Hematopoietic multipotent progenitor cell treated with erythropoietin and hydrocortisone succinate and interleukin-3 and kit ligand, for 15 days (in vitro differentiated cells): ENCODE measurements at places on chromosomes 5 and 9.

- no peak for DNase-seq
Observed at GRCh38 chr9:111711548-111711947, 50.1 kb downstream of the GNG10 start.

- DNase-seq: no peak
Observed at GRCh38 chr5:171639205-171639621, 146.4 kb upstream of the SMIM23 start.

DNA sequence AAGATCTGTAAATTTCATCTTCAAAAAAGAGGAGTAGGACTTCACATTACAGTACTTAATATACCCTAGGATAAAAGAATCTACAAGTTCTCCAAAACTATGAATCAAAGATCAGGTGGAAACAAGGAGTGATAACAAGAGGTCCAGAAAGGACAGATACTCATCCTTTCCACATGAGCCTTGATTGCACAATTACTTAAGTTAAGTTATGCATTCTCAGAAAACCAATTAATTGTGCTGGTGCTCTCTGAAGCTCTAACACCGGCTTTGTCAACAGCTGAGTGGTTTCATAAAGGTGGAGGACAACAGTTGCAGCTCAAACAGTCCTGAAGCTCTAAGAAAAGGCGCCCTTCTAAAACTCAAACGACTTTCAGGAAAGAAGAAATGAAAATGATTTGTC is 251.9 kb downstream of the BNC2 start:
- no peak for DNase-seq

DNA sequence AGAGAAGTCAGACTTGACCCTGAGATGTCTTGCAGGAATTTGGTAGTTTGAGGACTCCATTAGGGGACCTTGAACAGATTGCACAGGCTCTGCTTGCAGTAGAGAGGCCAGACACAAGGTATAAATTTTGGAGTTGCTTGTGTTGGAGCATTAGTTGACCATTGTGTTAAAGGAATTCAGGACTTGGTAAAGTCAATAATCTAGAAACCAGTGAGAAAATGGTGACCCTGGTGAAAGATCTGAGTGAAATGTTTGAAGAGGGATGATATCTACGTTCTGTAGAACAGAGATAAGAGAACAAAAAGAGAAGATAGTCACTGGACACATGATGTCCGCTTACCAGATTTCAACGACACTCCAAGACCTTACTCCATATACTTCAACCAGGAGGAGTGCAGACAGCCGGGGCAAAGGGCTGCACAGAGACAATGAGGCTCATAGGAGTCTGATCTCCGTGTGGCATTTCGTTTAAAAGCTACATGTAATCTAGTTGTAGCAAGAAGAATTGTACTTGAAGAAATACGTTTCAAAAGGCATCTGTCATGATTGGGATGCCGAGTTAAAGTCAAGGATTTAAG is 13.2 kb downstream of the DNAJC25 start:
- no peak for DNase-seq

DNA sequence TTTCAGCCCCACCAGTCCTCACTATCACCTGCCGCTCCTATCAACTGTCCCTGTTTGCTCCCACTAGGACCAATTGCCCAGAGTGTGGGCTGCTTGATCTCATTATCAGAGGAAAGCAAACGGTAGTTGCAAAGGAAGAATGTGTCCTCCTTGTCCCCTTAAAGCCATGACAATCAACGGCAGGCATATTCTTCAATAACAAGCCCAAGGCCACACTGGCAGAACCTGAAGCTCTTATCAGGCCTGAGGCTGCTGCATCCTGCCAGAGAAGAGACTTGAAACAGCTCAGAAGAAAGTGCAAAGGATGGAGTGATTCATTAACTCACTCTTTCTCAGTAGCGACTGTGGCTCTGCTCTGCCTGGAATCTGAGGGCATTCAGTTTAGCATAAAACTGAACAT is 39.2 kb upstream of the MAN2A1 start:
- no peak for DNase-seq

- peak; percentile 84 for DNase-seq
Observed at GRCh38 chr5:142012792-142013388, at the start of gene GNPDA1. GNPDA1 (minus strand) TSS chr5:142013027; CDS start chr5:142012035, 992 bp downstream.

- peak; percentile 74 for DNase-seq
Observed at GRCh38 chr9:137240318-137240840, 708 bp upstream of the TUBB4B start.

- DNase-seq: no peak
Observed at GRCh38 chr5:96649251-96649662, 12.9 kb upstream of the CAST start.

GRCh38 chr5:68170826-68171558 is 44.6 kb upstream of the PIK3R1 start:
- no peak for DNase-seq

DNA sequence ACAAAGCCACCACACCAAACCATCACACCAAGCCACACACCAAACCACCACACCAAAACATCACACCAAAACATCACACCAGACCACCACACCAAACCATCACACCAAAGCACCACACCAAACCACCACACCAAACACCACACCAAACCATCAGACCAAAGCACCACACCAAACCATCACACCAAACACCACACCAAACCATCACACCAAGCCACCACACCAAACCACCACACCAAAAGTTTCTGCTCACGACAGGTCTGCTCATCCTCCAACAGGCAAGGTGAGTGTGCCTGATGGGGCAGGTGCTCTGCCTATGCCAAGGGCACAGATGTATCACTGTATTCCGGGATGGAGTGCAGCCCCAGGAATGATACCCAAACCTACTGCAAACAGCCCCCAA is 87.9 kb upstream of the FSTL4 start:
- no peak for DNase-seq

DNA sequence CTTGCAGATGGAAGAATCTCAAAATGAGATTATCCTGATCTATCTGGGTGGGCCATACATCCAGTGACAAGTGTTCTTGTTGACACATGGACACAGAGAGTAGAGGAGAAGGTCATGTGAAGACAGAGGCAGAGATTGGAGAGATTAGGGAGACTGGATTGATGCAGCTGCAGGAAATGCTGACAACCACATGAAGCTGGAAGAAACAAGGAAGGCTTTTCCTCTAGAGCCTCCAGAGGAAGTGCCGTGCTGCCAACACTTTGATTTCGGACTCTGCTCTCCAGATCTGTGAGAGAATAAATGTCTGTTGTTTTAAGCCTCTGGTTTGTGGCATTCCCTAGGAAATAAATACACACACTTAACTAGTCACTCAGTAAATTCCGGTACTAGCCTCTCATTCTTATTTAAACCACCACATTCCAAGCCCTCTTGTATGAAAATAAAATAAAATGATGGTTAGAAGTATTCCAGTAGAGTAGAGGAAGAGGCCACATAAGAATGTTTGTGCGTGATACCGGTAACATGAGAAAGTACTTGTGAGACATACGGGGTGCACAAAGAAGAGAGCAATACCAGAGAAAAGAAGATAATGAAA is 110.9 kb upstream of the DMAC1 start:
- DNase-seq: no peak

GRCh38 chr9:119289740-119290433 is 79.3 kb downstream of the BRINP1 start:
- DNase-seq: peak; percentile 17

DNA sequence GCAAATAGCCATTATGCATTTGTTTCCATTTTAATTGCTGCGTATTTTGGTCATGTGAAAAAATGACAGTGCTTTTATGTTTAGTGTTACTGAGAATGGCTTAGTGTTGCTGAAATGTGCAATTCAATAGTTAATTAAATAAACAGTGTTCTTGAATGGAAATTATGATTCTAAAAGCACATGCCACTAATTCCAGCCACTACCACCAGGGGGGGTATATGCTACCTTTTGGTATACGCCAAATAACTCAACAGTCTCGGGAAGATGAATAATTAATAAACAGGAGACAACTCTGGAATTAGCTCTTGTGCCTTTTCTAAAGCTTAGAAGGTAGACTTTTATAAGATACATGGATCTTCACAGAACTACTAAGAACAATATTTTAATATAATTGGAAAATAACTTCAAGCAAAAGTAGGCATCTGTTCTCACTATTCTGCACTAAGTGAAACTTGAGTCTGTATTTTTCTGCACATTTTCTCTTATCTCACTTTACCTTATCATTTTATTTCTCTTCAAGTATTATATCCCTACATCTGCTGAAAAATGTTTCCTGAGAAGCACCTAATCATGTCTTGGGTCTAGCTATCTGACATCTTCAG is 83.5 kb upstream of the MINAR2 start:
- peak; percentile 28 for DNase-seq

DNA sequence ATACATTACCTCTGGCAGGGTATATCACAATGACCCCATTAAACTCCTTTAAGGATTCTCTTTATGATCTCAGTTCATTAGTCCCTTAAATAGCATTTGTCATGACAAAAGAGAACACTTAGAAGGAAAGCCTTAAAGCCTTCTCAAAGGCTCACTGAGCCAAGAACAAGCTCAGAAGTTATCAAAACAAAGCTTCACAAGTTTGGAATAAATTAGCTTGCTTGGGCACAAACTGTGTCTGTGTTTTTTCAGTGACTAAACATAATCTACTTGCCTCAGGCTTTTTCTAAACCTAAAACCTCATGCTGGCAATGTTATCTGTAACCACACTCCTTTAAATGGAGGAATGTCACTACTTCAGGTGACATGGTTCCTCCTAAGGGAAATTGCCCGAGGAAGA is 1114.9 kb upstream of the C9orf72 start:
- DNase-seq: no peak

DNA sequence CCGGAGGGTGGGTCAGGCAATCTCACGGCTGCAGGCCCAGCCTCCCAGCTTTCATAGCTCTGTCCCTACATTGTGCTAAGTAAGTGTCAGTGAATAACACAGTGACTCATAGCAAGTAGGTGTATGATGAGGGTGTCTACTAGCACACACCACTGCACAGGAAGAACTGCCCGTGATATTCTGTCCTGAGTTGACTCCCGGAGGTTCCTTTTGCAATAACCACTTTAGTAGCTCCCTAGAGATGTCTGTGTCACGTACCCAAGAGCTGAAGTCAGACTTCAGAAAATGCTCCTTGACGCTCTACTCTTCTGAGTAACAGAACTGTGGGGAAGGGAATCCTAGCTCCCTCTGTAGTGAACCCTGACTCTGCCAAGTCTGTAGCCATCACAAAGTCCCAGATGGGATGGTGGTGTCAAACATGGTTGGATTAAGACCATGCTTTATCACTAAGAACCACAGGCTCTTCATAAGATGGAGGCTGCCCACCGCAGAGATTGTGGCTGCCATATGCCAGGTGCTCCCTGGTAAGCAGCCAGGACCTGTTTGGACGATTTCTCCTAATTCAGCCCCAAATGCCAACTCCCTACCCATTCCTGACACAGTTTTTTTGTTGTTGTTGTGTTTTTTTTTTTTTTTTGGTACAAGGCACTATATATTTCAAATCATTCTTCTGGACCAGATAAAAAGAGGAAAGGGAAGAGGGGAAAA is 352.6 kb upstream of the PANK3 start:
- peak; percentile 34 for DNase-seq

GRCh38 chr9:84054341-84055010 is 73.9 kb downstream of the RMI1 start:
- no peak for DNase-seq

DNA sequence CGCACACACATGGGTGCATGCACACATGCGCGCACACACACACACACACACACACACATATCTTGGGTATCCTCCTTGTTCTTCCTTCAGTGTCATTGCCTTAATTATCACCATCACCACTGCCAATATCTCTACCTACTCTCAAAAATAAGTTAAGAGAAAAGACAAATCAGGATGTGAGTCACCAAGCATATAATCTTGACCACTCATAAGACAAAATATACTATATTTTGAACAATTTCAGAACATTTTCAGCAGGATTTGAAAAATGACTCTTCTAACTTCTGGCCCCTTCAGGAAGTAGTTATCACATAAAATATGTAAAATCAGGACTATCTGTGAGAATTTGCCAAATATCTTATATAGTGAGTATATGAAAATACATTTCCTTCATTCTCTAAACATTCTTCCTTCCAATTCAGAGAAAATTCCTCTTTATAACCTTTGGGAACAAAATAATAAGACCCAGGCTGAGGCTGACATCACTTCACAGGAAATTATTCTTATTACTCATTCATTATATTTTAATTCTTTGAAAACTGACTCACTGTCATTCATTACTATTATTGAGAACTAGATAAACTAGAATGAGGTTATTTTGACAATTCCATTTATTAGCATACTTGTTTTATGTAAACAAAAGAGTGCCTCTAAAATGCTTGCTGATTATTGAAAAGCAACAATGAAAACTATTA is 772.0 kb upstream of the ACO1 start:
- no peak for DNase-seq

GRCh38 chr5:163165277-163165676 is 272.1 kb upstream of the CCNG1 start:
- DNase-seq: no peak

DNA sequence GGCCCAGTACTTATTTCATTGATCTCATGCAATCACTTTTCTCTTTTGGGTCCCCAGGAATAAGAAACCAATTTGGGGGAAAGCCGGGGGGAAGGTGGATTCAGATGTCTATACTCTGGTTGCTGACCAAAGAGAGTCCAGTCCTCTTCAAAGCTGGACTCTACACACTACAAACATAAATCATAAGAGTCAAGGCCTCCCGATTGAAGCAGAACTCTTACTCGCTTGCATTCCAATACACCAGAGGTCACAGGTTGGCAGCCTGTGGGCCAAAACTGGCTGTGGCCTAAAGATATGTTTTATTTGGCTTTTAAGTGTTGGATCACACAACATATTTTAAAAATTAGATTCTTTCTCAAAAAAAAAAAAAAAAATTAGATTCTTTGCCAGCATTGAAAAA is 311.4 kb upstream of the MSX2 start:
- DNase-seq: no peak

- DNase-seq: no peak
Observed at GRCh38 chr5:10279328-10279727, 28.4 kb downstream of the CMBL start.

DNA sequence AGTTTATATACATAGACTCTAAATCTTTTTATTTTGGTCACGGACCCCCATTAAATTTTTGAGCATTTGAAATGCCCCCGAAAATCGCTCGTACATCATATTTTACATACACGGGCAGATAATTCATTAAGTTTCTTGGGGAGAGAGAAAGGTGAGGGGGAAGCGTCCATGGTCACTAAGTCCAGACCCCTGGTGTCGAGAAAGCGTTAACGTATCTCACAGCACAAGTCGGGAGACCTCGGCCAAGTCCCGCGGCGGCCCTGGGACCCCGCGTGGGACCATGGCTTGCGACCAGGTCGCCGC is 794 bp downstream of the PTBP3 start:
- no peak for DNase-seq

DNA sequence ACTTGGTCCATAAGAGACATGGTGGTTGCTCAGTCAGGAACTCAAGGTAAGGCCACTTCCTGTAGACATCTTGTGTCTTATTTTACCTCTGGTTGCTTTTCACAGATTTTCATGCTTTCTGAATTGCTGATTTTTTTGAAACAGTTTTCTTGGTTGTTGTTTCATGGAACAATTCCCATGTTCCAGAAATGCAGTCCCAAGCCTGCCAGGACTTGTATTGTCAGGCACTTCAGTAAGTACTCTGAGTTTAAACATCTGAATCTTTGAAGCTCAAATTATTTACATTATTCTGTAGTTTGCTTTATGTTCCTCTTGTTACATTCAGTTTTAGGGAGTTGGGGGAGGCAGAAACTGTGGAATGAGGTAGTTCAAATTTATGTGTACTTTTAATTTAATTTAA is 290.2 kb downstream of the DMRT2 start:
- no peak for DNase-seq
